ENCODE measurements at places on chromosomes 2 and 18. TPM values are rescaled to one million over a fixed set of nuclear protein-coding genes. Genes with fewer than 3 reads are reported as not detected.

ESPNL gene
- 0.25 TPM for total RNA-seq

TM4SF20 gene
- total RNA-seq: not detected

CDH20 gene
- 1.9 TPM for total RNA-seq

RAB6C gene
- total RNA-seq: not detected

C2orf74 gene
- 1.8 TPM for total RNA-seq

POLE4 gene
- 10.7 TPM for total RNA-seq

GCC2 gene
- 15.1 TPM for total RNA-seq

TBR1 gene
- not detected for total RNA-seq

DHRS9 gene
- 2.2 TPM for total RNA-seq
